ENCODE measurements at places on chromosomes 7 and 10.

DNA sequence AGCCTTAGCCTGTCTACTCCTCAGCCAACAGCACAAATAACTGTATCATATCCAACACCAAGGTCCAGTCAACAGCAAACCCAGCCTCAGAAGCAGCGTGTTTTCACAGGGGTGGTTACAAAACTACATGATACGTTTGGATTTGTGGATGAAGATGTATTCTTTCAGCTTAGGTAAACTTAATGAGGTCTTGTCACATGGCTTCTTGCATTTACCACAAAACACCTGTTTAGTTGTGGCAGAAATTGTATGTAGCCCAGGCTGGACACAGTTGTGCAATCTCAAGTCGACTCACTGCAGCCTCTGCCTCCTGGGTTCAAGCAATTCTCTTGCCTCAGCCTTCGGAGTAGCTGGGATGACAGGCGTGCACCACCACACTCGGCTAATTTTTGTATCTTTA, 21.4 kb downstream of the CCAR1 start:
- no peak for DNase-seq

DNA sequence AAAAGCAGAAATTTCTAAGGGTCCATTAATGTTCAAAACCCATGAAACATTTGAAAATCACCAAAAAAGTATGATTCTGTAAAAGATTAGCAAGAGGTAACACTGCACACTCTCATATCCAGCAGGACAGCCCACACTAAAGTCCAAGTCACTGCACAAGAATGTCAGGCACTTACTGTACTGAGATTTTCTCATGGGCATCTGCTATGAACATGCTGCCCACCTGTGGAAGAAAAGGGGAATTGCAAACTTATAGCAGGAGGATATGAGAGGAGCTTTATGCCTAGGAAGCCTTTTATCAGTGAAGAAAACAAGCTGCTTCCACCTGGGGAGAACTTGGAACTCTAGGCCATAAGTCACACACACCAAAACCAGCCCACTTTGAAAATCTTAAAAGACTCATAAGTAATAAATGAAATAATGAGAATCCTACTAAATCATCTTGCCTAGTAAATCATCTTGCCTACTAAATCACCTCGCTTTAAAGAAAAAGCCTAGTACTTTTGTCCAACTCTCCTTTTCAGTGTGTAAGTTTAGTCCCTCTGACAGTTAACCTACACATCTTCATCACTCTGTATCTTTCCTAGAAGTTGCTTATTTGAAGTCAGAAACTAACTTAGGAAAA, 46.1 kb downstream of the ARMH3 start:
- DNase-seq, result no peak

- no peak for DNase-seq
These were observed 303.7 kb downstream of the WDR11 start for GRCh38 chr10:121154846-121155245.

GRCh38 chr10:121426307-121426706, 171.9 kb downstream of the FGFR2 start:
- DNase-seq, result no peak

GRCh38 chr7:44787041-44787440, 9.4 kb upstream of the PPIA start:
- peak; percentile 66 for DNase-seq

GRCh38 chr10:79191951-79192676, 123.3 kb downstream of the ZMIZ1 start:
- DNase-seq, result no peak

- no peak for DNase-seq
These were observed 105.7 kb upstream of the FAM20C start for GRCh38 chr7:86629-87028.

GRCh38 chr10:124222318-124222987, 129.1 kb upstream of the CHST15 start:
- no peak for DNase-seq
